ENCODE measurements at places on chromosomes 4 and X.

DNA sequence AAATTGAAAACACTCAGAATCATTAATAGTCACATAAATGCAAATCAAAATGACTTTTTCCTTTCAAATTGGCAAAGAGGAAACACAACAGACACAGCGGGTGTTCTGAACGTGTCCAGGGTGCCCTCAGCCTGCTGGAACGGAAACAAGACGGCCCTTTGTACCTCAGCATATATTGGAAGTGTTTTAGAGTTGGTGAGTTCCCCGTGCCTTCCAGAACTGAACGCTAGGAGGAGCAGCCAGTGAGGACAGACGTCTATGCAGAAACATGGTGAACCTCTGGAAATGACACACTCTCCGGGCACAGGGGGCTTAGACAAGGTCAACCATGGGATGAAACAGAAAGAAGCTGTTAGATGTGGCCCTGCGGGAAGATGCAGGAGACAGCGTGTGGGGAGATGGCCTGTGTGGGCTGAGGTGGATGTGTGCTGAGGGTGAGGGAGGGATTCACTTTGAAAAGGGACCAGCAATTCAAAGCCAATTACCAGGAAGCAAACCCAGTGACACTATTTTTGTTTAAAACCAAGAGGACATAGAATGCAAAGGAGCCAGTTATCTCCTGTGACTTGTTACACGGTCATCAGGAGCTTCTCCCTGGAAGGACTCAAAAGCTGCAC, 40.4 kb downstream of the RNF212 start:
- peak; percentile 54 for DNase-seq

GRCh38 chr4:46852800-46853199, 56.2 kb downstream of the COX7B2 start:
- DNase-seq = no peak

DNA sequence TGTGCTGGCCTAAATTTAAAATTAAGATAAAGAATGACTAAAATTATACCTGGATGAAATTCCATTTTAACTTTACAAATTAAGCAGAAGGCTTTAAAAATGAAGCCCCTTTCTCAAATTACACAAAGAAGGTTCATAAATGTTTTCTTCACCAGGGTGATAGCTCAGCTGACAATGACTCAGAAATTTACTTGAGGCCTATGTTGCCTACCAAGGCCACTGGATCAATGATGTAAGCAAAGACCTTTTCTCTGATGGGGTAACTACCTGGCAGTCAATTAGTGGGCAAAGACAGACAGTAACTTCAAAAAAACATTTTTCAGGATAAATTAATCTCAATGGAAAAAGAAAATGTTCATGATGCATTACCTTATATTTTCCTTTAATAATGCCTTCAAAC, 23.9 kb upstream of the GPR34 start:
- DNase-seq = no peak

DNA sequence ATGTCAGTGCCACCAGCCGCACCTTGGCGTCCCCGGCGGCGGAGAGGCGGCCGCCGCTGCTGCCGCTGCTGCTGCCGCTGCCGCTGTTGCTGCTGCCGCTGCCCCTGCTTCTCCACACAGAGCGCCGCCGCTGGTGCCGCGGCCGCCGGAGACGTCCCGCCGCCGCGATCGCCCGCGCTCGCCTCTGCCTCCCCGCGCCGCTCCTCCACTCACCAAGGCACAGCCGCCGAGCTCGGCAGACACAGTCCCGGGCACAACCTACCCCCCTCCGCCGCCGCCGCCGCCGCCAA, at the start of gene PPP3CA:
PPP3CA (minus strand) TSS at position 260 of the 290 bp plus-strand sequence.
- no peak for DNase-seq

- no peak for DNase-seq
These were observed 764.4 kb upstream of the PCDH10 start for GRCh38 chr4:132384709-132385108.

GRCh38 chr4:66750273-66750672, 795.0 kb downstream of the CENPC start:
- no peak for DNase-seq

DNA sequence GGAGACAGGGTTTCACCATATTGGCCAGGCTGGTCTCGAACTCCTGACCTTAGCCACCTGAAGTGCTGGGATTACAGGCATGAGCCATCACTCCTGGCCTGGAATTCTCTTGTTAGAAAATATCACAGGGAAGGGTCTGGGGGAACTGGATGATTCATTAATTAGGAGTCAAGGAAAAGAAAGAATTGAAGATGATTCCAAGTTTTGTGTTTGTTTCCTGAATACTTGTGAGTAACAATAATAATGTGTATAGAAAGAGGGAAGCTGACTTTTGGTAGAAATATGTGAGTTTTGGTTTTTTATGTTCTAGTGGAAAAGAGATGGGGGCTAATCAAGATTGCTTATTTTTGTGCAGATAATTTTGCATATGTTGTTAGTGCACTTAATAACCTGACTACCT, 77.3 kb upstream of the CLNK start:
- DNase-seq = no peak

- no peak for DNase-seq
These were observed 187.3 kb downstream of the SLC39A8 start for GRCh38 chr4:102157984-102158383.

DNA sequence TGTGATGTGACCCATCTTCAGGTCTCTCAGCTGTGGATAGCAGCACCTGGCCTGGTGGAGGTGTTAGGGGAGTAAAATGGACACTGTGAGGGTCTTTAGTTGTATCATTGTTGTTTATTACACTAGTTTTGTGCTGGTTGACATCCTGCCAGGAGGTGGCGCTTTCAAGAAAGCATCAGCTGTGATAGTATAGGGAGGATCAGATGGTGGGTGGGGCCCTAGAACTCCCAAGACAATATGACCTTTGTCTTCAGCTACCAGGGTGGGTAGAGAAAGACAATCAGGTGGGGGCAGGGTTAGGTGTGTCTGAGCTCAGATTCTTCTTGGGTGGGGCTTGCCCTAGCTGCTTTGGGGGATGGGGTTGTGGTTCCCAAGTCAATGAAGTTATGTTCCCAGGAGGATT, 162.8 kb downstream of the PPP1R2C start:
- no peak for DNase-seq

DNA sequence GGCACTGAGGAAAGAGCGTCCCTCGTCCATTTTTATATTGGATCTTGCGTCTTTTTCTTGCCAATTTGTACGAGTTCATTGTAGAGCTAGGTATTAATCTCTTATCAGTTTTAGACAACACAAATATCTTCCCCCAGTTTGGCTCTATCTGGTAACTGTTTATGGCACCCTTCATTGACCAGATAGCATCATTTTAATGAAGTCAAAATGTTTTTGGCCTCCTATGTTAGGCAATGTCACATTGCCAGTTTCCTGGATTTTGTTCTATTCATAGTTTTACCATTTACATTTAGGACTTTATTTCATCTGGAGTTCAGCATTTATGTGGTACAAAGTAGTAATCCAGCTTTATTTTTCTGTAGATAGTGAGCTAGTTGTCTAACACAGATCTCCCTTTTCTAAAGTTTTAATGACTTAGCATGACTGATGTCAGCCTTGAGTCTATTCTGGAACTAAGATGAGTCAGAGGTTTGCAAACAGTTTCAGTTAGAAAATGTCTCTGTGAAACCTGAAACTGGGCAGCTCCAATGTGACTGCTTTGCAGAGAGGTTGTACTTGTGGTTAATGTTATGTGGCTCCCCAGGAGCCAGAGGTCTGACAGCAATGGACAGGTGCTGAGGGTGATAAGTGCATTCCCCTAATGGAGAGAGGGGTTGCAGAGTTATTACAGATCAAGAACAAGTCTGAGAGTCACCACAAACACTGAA, 5.3 kb upstream of the STBD1 start:
- DNase-seq = no peak

GRCh38 chr4:129085472-129085871, 7.9 kb downstream of the SCLT1 start:
- no peak for DNase-seq
